Aortic smooth muscle cell (primary cell): ENCODE measurements at places on chromosomes 11 and 22. TPM values are rescaled to one million over a fixed set of nuclear protein-coding genes. Genes with fewer than 3 reads are reported as not detected.

Gene CHCHD10
- total RNA-seq: 3.2 and 5.5 TPM in 2 replicates

Gene TUB
- 4.4 and 9.1 TPM in 2 replicates for total RNA-seq

Gene BUD13
- total RNA-seq: 10.7 and 13.7 TPM in 2 replicates

Gene OR5D16
- not detected in 2 replicates for total RNA-seq

Gene A4GALT
- 33.6 and 39.3 TPM in 2 replicates for total RNA-seq

Gene FANCF
- 6.3 and 7.0 TPM in 2 replicates for total RNA-seq

Gene WNT11
- total RNA-seq: 0.26 and 0.68 TPM in 2 replicates

Gene NRIP3
- total RNA-seq: 15.2 and 18.0 TPM in 2 replicates

Gene OR52A1
- total RNA-seq: not detected in 2 replicates

Gene CNTF
- 0.92 and 1.9 TPM in 2 replicates for total RNA-seq

Gene APOBEC3B
- 5.0 and 5.2 TPM in 2 replicates for total RNA-seq

Gene PIH1D2
- total RNA-seq: 1.3 and 2.4 TPM in 2 replicates

Gene MRGPRE
- 0.12 and 0.13 TPM in 2 replicates for total RNA-seq

Gene RASGRP2
- total RNA-seq: 0.19 TPM in 1 of 2 replicates, not detected in the other

Gene TRIM29
- 0.13 TPM in 1 of 2 replicates, not detected in the other for total RNA-seq

Gene TPBGL
- not detected in 2 replicates for total RNA-seq

Gene CENATAC
- 27.9 and 29.2 TPM in 2 replicates for total RNA-seq

Gene ROBO4
- total RNA-seq: 1.9 and 3.6 TPM in 2 replicates
